Nucleus accumbens (tissue), 56 donors: ENCODE measurements at places on chromosomes 4 and X.

DNA sequence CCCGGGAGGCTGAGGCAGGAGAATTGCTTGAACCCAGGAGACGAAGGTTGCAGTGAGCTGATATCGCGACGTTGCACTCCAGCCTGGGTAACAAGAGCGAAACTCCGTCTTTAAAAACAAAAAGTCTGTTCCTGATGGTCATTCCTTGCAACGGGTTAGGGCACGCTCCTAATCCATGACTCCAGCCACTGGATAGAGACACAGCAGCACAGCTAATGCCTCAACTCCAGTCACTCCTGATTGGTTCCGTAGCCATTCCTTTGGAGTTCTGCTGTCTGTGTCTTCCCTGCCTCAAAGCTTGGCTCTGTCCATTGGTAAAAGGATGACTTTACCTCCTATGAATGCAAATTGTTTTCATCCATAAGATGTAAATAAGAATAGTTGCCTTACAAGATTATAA lies 44.3 kb upstream of the FAM9A start:
- DNase-seq = no peak

DNA sequence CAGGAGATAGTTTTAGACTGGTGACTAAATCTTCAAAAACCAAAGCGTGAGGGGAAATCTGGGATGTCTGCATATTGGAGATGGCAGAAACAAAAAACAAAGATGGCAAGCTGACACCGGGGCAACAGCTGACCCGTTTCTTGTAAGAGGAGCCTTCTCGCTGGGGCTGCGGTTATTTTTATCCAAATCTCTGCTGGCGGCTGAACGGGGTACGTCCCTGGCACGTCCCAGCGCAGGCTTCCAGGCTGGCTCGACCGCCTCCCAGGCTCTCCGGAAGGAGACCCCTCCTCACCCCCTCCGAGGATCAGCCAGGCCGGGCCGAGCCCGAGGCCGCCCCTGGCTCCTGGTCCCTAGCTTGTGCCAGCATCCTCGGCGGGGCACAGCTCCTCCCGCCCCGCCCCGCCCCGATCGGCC lies 403 bp downstream of the SGCB start:
- peak; percentile 65 for DNase-seq

DNA sequence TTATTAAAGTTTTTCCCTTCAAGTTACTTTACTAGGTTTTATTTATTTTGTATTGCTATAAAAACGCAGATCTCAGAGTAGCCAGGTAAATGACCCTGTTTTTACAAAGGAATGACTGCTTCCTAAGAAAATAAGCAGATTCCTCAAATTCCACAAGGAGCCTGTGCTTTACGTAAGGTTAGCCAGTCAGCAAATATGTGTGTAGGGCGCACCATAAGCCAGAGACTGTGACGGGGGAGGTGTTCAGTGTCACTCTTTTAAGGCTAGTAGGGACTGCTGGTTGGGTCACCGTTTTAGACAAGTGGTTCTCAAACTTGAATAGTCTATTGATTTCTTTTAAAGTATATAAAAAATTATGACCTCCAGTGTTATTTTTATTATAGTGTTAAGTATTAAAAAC lies 119.9 kb downstream of the ANK2 start:
- DNase-seq = no peak

DNA sequence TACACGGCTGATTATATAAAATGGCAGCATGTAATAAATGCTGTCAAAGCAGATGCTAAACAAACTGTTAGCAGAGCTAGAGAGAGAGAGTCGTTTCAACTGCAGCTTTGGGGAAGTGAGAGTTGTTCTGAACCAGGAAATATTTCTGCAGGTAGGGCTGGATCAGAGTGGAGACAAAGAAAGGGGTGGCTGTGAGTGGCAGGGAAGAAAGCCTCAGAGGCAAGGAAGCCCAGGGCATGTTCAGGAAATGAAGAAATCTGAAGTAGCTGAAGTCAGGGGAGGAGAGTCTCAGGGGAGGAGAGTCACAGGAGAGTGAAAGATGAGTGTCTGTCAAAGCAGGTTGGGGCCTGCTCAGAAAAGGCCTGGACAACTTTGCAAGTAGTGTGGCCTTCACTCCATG lies 48.4 kb upstream of the RPS6KA3 start:
- DNase-seq = no peak

DNA sequence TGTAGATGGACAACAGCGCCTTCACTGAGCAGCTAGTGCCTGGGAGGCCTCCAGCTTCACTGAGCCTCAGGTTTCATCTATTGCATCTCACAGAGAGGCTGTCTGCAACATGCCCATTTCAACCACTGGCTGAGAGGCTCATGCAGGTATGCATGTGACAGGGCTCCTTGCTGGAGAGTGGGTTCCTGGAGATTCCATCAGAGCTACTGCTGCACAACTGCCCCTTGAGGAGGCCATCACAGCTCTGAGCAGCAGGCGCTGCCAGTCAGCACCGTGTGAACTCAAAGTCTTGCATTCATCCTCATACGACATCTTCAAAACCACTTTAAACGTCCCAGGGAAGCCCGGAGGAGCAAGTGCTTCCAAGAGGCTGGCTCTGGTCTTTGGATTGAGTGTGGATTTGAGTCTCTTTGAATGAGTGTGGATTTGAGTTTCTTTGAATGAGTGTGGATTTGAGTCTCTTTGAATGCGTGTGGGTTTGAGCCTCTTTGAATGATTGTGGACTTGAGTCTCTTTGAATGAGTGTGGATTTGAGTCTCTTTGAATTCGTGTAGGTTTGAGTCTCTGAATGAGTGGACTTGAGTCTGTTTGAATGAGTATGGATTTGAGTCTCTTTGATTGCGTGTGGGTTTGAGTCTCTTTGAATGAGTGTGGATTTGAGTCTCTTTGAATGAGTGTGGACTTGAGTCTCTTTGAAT lies 8.7 kb downstream of the P2RY8 start:
- DNase-seq = no peak

- DNase-seq = no peak
These were observed 69.9 kb downstream of the GATB start for GRCh38 chr4:151690876-151691275.

DNA sequence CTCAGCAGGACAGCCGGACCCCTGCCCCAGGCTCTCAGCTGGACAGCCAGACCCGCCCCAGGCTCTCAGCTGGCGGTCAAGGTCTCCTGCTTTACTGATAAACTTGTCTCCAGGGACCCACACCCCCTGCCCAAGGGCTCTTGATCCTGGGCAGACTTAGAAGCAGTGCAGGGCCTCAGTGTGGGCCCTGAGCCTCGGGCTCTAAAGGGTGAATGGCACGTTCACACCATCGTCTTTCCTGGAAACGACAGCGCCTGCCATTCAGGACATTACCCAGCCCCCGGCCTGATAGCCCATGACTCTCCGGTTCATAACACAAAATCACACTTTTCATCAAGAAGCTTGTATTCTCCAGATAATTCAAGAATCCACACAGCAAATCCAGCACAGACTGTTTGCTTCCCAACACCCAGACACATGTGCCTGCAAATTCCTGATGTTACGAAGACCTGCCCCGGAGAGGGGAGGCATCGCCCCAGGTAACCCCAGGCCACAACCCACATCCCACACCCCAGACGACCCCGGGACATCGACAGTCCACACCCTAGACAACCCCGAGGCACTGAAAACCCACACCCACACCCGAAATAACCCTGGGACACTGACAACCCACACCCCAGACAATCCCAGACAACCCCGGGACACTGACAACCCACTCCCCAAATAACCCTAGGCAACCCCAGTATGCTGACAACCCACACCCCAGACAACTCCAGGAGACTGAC lies 136.8 kb downstream of the FAM53A start:
- DNase-seq = no peak

DNA sequence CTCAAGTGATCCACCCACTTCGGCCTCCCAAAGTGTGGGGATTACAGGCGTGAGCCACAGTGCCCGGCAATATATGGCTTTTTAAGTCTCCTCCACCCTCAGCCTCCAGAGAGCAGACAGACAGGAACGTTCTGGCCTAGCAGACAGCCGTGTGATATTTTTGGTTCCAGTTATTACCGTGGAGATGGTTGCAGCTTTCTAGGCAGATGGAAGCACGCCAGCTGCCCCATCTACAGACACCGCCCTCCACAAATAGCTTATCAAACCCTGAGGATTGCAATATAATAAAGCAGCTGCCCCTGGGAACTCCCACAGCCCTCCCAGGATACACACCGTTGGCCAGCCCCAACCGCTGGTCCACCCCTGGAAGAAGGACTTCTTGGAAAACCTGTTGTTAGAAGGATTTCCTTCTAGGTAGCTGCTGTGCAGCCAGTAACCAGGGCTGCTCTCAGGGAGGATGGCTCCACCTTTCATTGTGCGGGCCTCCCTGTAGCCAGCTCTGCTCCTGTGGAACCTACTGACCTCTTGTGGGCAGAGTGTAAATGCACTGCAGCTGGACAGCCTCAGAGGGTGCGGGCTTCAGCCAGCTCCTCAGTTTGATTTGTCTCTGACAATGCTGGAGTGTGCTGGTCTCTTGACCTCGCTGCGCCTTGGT lies 44.0 kb downstream of the SLC25A5 start:
- no peak for DNase-seq
